Effector memory CD8-positive, alpha-beta T cell (primary cell): ENCODE measurements at places on chromosomes 2 and 18.

DNA sequence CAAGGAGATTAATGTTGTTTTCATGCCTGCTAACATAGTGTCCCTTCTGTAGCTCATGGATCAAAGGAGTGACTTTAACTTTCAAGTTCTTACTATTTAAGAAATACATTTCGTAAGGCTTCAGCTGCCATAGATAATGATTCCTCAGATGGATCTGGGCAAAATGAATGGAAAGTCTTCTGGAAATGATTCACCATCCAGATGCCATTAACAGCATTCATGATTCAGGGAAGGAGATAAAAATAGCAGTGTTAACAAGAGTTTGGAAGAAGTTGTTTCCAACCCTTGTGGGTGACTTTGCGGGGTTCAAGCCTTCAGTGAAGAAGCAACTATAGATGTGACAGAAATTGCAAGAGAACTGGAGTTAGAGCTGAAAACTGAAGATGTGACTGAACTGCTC lies 17.0 kb downstream of the VRK2 start:
- no peak for DNase-seq

GRCh38 chr18:10169064-10169562 lies 255.3 kb downstream of the VAPA start:
- no peak for DNase-seq

GRCh38 chr2:7355781-7356180 lies 438.6 kb downstream of the RNF144A start:
- no peak for DNase-seq

GRCh38 chr2:29706171-29706720 lies 215.1 kb downstream of the ALK start:
- no peak for DNase-seq

- no peak for DNase-seq
Measured at GRCh38 chr2:223781560-223781959, 55.8 kb downstream of the AP1S3 start.

DNA sequence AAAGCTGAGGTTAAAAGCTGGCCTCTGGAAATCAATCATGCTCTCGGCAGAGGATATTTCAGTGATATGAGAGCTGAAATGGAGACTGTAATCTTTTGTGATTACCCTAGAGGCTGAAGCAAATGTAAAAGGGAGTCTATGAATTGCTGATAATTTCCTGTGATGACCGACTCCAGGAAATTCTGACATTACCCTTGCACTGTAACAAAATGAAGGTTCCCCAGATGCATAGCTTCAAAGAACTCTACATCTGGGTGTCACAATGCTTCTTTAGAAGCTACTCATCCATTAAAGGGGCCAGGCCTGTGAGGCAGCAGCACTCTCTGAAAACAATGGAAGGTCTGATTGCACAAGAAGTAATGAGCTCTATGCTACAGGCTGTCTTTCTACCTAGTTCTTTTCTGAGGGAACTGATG lies 268.2 kb upstream of the SESTD1 start:
- DNase-seq: no peak

- no peak for DNase-seq
Measured at GRCh38 chr2:73297586-73297985, 4.2 kb upstream of the EGR4 start.

GRCh38 chr18:48621240-48621639 lies 82.4 kb downstream of the CTIF start:
- DNase-seq: no peak

DNA sequence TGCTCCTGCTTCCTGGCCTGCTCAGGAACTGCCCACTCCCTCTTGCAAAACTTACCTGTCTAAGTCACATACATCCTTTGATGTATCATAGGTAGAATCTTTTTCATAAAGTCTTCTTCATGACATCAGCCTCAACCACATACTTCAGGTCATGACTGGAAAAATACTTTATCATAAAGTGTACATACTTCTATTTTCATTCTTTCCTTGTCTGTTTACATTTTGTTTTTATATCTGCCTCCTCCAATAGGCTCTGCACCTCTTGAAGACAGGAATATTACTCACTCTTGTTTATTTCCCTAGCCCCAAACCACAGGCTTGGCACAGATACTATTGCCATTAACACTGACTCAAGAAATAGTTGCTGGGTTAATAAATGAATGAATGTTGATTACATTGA lies 43.6 kb upstream of the ZNF804A start:
- DNase-seq: no peak

- no peak for DNase-seq
Measured at GRCh38 chr2:9208875-9209274, 2.3 kb downstream of the ASAP2 start.

GRCh38 chr18:23784832-23785245 lies 95.6 kb downstream of the LAMA3 start:
- no peak for DNase-seq

- DNase-seq: no peak
Measured at GRCh38 chr2:51011254-51011653, 20.7 kb downstream of the NRXN1 start.

DNA sequence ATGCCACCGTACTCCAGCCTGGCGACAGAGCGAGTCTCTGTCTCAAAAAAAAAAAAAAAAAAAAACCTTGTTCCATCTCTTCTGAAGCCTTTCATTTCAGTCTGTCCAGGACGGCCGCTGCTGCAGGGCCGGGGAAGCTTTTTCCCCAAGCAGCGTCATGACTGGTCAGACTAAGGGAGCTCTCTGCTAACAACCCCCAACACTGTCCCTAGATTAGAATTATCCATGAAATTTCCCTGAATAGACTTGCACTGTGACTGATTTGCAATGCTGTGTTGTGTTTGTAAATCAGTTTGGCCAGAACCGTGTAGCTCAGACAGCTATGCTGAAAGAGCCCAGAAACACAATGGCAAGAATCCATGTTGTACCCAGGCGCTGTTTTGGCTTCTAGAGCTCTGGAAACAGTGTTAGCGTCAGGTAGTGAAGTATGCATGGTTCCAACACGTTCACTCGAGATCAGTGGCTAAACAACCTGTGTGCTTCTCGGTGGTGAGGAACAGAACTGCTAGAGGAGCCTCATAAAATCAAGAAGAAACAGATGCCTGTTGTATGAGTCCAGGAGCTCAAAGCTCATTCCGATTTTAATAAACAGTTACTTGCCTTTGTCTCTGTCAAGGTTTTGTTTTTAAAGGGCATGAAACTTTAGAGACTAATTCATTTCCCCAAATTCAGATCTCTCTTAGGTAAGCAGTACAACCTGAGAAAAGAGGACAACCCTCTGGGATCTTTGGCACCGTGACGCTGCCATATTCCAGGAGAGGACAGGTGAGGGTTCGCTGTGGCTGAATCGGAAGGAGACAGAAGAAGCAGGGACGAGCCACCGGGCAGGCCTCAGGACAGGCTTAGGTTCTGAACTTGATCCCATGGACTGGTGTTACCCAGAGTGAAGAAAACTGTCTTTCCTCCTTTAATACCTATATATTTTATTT lies 43.5 kb downstream of the GORASP2 start:
- no peak for DNase-seq

DNA sequence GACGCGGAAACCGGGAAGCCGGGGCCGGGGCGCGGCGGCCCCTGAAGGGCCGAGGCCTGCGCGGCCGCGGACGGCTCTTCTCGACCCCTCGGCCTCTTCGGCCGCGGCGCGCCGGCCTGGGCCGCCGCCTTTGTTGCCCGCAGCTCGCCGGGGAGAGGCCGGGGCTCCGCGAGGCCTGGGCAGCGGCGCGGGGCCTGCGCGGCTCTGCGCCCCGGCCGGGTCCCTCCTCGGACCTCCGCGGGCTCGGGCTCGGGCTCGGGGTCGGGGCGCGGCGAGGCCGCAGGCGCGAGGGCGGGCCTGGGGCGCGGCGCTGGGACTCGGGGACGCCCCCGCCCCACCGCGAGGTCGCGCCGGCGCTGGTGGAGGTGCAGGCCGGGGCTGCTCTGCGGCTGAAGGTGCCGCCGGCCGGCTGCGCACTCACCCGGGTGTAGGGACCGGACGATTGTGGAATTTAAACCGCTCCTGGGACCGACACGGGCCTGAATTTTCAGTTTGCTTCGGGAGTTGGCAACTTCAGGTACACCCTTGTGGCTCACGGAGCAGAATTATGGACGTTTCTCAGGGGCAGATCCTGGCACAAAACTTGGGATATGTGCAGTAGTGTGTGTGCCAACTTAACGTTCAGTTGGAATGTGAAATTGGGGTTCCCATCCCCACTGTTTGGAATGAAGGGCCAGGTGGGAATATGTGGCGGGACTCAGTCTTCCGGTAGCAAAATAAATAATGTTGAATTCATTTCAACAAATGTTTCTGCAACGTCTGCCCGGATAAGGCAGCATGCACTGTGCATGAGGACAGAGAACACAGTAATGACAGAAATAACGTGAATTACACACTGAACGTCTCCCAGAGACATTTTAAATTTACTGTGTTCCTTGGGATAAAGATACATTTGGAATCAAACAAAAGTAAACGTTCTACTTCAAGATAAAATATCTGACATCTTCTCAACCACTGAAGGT lies 787 bp downstream of the SOCS6 start:
- no peak for DNase-seq

DNA sequence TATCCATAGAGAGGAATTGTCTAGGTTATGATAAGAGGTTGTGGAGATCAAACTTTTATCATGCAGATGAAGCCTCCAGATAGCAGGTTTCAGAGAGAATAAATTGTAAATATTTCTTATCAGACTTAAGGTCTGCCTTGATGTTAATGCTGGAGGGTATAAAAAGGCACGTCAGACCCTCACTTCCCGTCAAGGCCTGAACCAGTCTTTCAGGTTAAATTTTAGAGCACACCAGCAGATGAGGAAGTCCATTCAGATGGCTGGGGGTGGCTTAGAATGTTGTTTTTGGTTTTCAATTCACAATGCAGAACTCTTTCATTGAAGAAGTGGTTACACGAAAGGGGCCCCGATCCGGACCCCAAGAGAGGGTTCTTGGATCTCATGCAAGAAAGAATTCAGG lies 144.4 kb upstream of the FBXO11 start:
- no peak for DNase-seq

DNA sequence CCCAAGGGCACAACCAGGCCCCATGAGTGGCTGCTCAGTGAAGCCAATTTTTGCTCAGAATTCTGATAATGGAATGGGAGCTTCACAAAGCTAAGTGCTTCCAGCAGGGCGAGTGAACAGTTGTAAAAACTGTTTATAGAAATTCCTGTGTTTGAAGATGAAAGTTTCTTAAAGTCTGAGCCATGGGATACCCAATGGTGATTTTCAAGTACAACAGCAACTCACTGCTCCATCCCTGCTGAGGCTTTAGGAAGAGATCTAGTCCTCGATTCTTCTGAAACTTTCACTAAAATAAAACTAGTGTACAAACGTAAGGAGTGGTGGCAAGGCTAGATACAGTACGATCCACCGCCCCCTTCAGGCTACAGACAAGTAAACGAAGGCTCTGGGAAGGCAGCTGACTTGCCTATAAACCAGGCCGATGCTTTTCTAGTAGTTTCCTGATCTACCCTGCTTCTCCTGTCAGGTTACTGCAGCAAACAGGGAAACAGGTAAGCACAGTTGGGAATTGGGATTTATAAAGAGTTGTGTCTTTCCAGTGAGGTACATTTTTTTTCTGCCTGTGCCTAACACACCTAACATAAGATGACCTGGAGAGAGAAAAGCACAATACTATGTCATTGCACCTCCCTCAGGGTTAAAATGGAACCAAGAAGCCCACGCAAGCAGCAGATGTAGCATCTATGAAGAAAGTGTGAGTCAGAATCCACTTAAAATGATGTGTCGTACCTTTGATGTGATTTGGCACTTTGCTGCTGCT lies 108.7 kb downstream of the UXS1 start:
- peak; percentile 59 for DNase-seq

- no peak for DNase-seq
Measured at GRCh38 chr2:96198921-96199320, 9.7 kb downstream of the STARD7 start.

- DNase-seq: no peak
Measured at GRCh38 chr2:64166637-64167420, 22.6 kb upstream of the PELI1 start.

GRCh38 chr2:241571821-241572620 lies 13.5 kb downstream of the BOK start:
- no peak for DNase-seq

DNA sequence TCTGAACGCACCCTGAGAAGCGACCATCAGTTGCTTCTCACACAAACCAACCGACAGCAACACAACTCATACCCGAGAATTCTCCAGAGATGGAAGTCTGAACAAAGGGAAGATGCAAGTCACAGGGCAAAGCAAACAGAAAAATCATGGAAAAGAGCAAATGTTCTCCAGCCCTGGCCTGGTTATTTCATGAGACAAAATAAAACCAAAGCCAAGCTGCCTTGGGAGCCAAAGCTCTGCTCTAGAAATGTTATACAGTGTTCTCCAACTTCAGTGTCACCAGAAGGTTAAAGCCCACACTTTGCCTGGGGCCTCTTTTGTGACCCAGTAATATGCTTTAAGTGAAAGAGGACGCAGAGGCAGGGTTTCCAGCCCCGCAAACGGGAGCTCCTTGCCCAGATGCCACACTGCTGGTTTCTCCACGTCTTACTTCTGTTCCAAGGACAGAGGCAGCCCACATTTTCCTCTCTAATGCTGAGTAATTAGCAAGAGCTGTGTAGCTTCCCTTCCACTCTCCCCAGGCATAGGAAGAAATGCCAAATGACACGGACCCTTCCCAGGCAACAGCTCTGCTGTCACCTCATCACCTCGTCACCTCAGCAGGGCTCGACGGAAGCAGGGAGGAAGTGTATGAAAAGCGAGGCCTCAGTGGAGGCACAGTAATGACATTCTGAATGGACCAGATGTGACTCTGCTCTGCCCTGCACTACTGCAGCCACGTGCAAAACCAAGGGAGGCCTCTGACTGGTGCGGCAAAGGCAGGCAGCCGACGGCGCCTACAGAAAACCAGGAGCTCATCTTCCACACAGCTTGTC lies 64.7 kb downstream of the FBXO15 start:
- no peak for DNase-seq
